ENCODE measurements at places on chromosomes 12 and 14. TPM values are rescaled to one million over a fixed set of nuclear protein-coding genes. Genes with fewer than 3 reads are reported as not detected.

- DNase-seq = no peak
Observed at GRCh38 chr12:95788637-95789036, 1.9 kb downstream of the NTN4 start.

GRCh38 chr12:3214526-3215365 is 137.6 kb downstream of the TSPAN9 start:
- no peak for DNase-seq

DNA sequence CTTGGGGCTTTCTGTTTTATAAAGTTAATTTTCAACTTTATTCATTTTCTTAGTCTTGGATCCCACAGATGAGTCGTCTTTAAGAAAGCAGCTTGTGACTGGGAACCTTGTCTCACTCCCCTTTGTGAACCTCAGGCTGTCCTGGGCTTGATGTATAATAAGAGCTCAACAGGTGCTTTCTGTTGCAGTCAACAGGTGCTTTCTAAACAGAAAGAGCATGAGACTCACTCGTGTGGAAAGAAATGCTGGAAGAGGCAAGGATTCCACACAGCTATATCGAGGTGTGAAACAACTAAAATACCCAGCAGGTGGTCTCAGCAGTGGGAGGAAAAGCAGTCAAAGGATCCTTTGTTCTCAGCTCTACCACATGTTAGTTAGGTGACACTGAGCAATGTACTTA is 398.9 kb downstream of the EGLN3 start:
- no peak for DNase-seq

DNA sequence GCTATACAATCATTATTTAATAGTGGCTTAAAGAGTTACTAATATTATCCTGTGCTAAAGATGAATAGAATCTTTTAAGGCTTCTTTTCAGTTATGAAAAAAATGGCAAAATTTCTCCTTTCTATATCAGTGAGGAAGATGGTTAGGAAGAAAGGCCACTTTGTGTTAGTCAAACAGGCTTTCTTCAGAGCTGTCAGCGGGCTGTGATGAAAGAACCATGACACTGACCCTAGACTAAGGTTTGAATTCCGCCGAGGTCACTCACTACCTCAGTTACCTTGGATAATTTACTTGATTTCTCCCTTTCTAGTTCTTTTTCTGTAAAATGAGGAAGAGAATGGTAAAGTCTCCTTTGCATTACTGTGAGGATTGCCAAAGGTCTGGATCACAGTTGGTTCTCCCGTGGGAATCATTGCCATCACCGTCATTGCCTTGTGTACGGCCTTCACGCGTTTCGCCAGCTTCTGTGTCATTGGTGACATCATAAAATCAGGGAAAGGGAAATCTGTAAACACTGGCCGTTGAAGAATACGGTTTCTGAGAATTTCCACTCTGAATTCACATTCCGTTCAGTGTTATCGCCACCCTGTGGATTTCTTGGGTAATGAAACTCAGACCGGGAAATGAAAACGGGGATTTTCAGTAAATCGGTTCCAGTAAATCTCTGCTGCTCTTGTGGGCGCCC is 26.7 kb upstream of the YBX3 start:
- peak; percentile 91 for DNase-seq

STAT2 gene
- total RNA-seq = 156 TPM

SIX4 gene
- 9.9 TPM for total RNA-seq

CRIP2 gene
- total RNA-seq = 53.7 TPM

TMEM132D gene
- total RNA-seq = 0.32 TPM
